ENCODE measurements at places on chromosomes 16 and 17.

- DNase-seq, result no peak
Measured at GRCh38 chr17:80704894-80705293, 160.3 kb downstream of the RPTOR start.

DNA sequence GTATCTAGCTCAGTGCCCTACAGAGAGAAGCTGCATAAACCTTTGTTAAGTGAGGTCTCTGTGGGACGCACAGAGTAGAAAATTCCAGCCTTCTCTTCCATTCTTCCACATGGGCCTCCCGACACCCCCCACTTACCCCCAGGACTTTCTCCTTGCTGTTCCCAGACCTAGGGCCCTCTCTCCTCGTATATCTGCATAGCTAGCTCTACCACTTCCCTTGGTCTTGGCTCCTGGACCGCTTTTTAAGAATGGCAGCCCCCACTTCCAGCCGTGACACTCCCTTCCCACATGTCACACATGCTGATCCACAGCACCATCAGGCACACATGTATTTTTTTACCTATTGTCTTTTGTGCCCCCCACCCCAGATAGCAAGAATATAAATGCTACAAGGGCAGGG is 16.7 kb upstream of the FOXJ1 start:
- DNase-seq, result no peak

GRCh38 chr16:27602103-27602502 is 52.2 kb downstream of the KATNIP start:
- DNase-seq, result no peak

DNA sequence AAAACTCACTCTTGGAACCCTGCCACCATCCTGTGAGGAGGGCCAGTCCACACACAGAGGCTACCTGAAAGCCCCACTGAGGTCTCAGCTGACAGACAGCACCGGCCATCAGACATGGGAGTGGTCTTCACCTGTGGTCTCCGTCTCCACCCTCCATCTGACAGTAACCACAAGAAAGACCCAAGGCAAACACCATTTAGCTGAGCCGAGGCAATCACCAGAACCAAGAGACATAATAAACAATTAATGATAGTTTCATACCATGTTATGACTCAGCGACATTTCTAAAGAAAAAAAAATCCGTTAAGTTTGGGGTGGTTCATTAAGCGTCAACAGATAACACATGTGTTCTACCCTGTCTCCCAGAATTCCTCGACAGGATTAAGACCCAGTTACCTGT is 6.1 kb upstream of the EVPLL start:
- no peak for DNase-seq

- peak; percentile 76 for DNase-seq
Measured at GRCh38 chr17:1577182-1577581, 14.6 kb upstream of the PITPNA start.

DNA sequence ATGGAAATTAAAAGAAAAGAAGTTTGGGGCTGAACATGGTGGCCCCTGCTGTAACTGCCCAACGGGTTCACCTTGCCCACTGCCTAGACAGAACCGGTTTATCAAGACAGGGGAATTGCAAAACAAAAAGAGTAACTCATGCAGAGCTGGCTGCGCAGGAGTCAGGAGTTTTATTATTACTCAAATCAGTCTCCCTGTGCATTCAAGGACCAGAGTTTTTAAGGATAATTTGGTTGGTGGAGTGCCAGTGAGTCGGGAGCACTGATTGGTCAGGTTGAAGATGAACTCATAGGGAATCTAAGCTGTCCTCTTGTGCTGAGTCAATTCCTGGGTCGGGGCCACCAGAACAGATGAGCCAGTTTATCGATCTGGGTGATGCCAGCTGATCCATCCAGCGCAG is 4.4 kb upstream of the SCPEP1 start:
- no peak for DNase-seq

DNA sequence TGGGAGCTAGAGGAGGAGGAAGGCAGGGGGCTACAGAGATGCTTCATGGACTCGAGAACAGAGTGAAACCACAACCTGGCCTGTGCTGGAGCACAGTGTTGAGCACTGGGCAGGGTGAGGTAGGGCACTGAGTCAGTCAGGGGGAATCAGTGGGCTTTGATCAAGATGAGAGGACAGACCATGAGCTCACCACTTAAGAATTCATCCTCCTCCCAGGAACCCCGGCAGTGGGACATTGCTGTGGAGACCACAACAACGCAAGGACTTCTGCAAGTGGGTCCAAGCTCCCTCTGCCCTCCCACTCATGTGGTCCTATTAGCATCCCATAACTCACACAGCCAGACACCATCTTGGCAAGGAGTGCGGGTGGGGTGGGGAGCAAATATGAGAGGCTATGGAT is 1.7 kb upstream of the CES5A start:
- DNase-seq, result no peak

DNA sequence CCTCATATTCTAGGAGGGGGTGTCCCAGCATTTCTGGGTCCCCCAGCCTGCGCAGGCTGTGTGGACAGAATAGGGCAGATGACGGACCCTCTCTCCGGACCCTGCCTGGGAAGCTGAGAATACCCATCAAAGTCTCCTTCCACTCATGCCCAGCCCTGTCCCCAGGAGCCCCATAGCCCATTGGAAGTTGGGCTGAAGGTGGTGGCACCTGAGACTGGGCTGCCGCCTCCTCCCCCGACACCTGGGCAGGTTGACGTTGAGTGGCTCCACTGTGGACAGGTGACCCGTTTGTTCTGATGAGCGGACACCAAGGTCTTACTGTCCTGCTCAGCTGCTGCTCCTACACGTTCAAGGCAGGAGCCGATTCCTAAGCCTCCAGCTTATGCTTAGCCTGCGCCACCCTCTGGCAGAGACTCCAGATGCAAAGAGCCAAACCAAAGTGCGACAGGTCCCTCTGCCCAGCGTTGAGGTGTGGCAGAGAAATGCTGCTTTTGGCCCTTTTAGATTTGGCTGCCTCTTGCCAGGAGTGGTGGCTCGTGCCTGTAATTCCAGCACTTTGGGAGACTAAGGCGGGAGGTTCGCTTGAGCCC is 11.6 kb downstream of the STH start:
- DNase-seq, result no peak

DNA sequence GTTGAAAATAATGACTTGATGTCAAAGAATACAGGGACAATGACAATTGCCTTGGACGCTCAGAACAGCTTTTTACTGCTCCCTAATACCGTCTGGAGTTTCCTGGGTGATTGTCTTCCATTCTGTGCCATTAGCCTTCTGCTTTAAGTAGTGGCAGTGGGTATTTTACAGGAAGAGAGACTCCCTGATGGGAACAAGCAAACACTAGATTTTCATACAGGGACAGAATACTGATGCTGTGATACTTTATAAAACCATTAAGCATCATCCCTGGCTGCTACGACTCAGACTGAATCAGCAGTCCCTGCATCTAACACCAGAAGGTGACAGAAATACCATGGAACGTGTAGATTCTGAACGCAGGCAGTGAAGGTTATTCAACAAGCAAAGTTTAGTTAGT is 635.4 kb upstream of the GOT2 start:
- DNase-seq, result no peak

GRCh38 chr17:50135316-50136095 is 5.5 kb upstream of the SAMD14 start:
- DNase-seq, result no peak
